ENCODE measurements at places on chromosomes 6 and 20.
A peak's percentile ranks its signal among the peaks of the same experiment; 100 is the strongest.

DNA sequence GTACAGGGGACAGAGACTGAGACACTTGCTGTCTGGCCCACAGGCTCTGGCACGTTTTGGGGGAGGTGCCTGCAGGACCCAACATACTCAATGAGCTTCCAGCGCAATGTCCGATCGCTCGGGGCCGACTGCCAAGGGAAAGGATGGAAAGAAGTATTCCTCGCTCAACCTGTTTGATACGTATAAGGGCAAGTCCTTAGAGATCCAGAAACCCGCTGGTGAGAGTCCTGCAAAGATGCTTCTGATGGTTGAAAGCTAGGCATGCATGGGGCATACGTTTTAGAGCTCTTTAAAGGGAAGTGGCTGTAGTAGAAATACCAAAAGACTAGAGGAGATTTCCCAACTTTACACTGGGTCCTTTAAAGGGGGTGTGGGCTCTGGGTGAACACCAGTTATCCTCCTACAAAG, 2.2 kb downstream of the PRRC2A start:
- H3K4me1 ChIP-seq: peaks cover 28% of the 10 kb centered on the region
- H3K4me3 ChIP-seq: peak overlapping the region; percentile 86
- H3K27me3 ChIP-seq: no peaks in the 10 kb centered on the region
- H3K27ac ChIP-seq: peak overlapping the region; percentile 99
- peaks cover 44% of the 10 kb centered on the region for H3K36me3 ChIP-seq

GRCh38 chr6:142783499-142783898, 161.5 kb downstream of the HIVEP2 start:
- H3K27ac ChIP-seq: no peak overlapping the region
- no peak for DNase-seq
- no peaks in the 10 kb centered on the region for H3K27me3 ChIP-seq
- no peak overlapping the region for H3K4me3 ChIP-seq
- no peaks in the 10 kb centered on the region for H3K4me1 ChIP-seq

DNA sequence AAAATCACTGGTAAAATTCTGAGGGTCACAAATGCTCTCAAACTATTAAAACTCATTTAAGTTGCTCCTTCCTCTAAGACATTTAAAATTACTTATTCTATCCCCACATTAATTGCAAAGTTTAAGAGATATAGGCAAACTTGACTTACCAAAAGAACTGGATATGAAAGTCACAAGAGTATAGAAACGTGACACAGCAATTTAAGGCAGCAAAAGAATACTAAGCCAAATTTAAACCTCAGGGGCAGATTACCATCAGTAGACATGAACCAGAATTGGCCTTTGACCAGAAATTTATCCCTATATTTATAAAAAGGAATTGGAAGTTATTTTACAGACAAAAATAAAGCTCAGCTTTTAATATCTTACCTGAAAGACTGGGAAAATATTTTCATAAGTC, 56.0 kb downstream of the MAP3K7 start:
- peaks cover 6% of the 10 kb centered on the region for H3K4me1 ChIP-seq
- H3K36me3 ChIP-seq: peaks cover 42% of the 10 kb centered on the region
- no peak overlapping the region for H3K27ac ChIP-seq
- DNase-seq: no peak

- H3K27ac ChIP-seq: no peak overlapping the region
- no peaks in the 10 kb centered on the region for H3K36me3 ChIP-seq
- no peak overlapping the region for H3K4me3 ChIP-seq
- no peaks in the 10 kb centered on the region for H3K27me3 ChIP-seq
- no peak for DNase-seq
Measured at GRCh38 chr6:148814082-148814790, 67.4 kb downstream of the UST start.

- DNase-seq: peak; percentile 42
- no peaks in the 10 kb centered on the region for H3K4me1 ChIP-seq
- no peak overlapping the region for H3K4me3 ChIP-seq
- H3K36me3 ChIP-seq: no peaks in the 10 kb centered on the region
Measured at GRCh38 chr6:105733556-105734162, 330.8 kb upstream of the PREP start.

Data from stomach (tissue), 19 donors.